Dorsolateral prefrontal cortex (tissue), 122 donors: ENCODE measurements at places on chromosomes 2 and 18.

GRCh38 chr2:197858607-197859140 lies 54.3 kb downstream of the PLCL1 start:
- DNase-seq = no peak

DNA sequence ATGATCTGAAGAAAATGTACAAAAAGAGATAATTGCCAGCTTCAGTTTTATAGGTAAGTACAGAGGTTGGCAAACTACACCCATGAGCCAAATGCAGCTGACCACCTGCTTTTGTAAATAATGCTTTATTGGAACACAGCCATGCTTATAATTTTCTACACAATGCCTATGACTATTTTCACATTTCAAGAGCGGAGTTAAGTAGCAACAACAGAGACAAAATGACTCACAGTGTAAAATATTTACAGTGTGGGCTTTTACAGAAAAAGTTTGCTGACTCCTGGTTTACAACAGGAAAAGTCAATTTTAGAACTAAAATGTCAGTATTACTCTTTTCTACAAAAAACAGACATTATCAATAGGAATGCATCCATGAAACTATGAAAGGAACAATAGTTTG lies 26.0 kb downstream of the CWC22 start:
- DNase-seq = no peak

GRCh38 chr2:164624316-164624715 lies 3.0 kb upstream of the GRB14 start:
- no peak for DNase-seq

DNA sequence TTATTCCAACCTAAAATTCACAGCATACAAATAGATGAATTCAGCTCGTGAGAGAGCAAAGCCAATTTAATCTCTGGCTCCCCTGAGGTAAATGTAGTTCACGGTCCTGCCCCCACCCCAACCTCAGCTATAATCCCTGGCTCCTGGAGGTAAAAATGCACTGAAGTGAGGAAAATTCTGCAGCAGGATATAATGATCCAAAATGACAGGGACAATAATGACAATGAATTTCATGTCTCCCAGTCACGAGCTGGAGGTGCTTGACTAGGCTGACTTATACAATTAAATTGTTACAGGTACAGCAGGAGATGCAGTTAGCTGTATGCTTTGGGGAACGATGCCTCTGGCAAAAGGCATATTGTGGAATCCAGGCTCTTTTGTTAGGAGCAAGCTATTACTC lies 82.0 kb downstream of the GPD2 start:
- no peak for DNase-seq

- DNase-seq = no peak
Observed at GRCh38 chr2:150303281-150303680, 184.2 kb downstream of the RND3 start.
